ENCODE measurements at places on chromosomes 11 and 22. TPM values are rescaled to one million over a fixed set of nuclear protein-coding genes. Genes with fewer than 3 reads are reported as not detected.
A peak's percentile ranks its signal among the peaks of the same experiment; 100 is the strongest.

Gene APOL6
- 6.5 TPM for total RNA-seq

Gene TFIP11
- total RNA-seq: 17.8 TPM

Gene RBM14
- 40.4 TPM for total RNA-seq

Gene PKP3
- 30.7 TPM for total RNA-seq

Gene ALDH3B2
- total RNA-seq: not detected

GRCh38 chr11:77815459-77815858 lies 5.1 kb downstream of the RSF1 start:
- DNase-seq: no peak

DNA sequence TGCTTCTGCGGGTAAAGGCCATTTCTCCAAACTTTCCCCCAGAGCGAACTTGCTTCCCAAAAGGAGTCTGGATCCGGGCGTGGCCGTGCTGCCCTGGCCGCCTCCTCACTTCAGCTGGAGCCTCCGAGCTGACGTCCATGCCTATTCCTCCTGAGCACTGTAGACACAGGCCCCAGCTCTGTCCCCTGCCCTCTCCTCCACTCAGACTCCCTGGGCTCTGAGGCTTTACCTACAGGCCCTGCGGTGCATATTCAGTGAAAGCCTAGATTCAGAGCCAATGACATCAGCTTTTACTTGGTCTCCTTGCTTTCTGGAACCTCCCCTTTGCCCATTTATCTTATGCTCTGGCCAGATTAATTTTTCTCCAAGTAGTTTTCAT lies 9.7 kb downstream of the LRP5 start:
- DNase-seq: no peak

GRCh38 chr22:39408807-39409206 lies 9.2 kb downstream of the TAB1 start:
- DNase-seq: no peak

- no peak for DNase-seq
These were observed 1179.0 kb downstream of the LRRC4C start for GRCh38 chr11:40280159-40281051.

GRCh38 chr11:83007909-83008580 lies 63.7 kb downstream of the RAB30 start:
- no peak for DNase-seq

GRCh38 chr11:132818951-132819350 lies 713.4 kb downstream of the OPCML start:
- DNase-seq: no peak

DNA sequence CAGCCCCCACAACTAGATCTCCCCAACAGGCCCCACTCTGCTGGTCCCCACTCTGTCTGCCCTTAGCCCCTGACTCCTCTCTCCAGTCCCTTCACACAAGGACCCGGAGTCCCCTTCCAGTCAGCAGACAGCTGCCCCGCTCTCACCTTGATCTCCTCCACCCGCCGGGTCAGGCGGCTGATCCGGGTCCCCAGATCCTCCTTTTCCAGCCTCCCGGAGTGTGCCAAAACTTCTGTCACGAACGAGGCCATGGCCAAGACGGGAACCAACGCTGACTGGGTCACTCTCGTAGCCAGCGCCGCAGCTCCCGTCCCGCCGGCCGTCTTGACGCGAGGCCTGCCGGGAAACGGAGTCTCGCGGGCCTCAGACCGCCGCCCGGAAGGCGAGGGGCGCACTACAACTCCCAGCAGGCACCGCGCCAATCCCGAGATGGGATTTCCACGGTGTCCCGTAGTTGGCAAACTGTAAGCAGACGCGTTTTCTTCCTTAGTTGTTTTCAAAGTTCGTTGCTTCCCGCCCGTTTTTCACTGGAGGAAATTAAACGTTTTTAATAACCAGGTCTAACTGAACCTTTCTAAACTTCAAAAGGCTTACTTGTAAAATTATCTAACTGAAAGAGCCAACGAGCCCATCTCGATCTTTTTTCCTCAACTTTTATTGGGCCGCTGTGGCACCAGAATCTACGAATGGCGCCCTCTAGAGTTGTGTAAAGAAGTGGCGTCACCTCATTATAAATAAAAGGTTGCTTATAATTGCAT lies at the start of gene ZW10:
Gene ZW10 (minus strand): TSS at position 277 of the 758 bp plus-strand sequence. CDS start 26 bp downstream, at position 251.
- DNase-seq: peak; percentile 76

- DNase-seq: no peak
These were observed 15.9 kb upstream of the EI24 start for GRCh38 chr11:125553357-125553756.

- no peak for DNase-seq
These were observed 103.8 kb downstream of the CEP164 start for GRCh38 chr11:117431436-117431835.

DNA sequence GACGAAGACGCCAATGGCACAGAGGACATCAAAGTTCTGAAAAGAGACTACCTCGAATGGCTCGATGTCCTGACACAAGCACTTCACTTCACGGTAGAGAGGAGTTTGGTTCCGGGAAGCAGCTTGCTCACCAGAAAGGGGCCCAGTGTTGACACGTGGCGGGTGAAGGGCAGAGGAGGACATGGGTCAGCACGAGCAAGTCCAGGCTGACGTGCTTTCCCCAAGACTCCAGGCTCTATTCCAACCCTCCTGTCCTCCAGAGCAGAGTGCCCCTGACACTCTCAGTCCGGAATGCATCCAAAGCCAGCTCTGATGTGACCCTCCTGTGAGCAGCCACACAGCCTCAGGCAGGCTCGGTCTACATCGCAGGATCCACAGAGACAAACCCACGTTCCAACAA lies 77.5 kb upstream of the BID start:
- no peak for DNase-seq

DNA sequence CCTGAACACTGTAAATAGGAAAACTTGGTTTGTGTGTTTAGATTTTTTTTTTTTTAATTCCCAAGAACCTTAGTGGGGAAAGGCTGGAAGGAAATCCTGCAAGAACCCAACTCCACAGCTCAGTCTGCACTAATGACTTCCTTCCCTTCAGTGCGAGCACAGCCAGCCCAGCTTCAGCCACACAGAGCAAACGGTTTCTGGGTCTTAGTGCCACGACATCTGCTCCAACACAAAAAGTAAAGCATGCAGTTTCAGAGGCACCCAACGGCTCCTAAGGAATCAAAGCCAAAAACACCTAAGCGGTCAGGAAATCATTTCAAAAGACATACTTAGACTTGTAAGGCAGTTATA lies 236.1 kb downstream of the TTC28 start:
- no peak for DNase-seq

DNA sequence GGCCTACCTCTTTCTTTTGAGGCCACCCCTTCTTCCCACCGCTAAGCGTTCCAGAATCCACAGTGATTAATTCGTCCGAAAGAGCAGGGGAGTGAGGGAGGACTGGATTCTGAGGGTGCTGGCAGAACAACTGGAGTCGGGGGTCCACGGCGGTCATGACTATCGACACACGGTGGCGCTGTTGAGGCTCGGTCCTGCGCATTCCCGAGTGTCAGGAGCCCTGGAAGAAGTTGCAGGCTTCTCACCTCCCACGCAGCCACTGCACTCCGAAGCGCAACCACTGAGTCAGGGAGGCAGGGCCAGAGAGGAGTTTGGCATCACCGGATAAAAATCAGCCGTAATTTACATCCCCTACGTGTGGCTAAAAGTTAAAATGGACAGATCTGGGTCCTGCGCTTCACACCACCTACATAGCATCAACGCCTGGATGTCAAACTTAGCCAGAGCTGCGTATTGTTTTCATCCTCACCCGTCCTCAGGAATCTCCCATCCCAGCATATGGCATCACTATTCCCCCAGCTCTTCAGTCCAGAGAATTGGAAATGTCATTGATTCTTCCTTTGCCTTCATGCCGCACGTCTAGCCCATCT lies 10.7 kb upstream of the CTSF start:
- no peak for DNase-seq

- DNase-seq: no peak
These were observed 180.6 kb downstream of the ADAMTS15 start for GRCh38 chr11:130629039-130629438.

DNA sequence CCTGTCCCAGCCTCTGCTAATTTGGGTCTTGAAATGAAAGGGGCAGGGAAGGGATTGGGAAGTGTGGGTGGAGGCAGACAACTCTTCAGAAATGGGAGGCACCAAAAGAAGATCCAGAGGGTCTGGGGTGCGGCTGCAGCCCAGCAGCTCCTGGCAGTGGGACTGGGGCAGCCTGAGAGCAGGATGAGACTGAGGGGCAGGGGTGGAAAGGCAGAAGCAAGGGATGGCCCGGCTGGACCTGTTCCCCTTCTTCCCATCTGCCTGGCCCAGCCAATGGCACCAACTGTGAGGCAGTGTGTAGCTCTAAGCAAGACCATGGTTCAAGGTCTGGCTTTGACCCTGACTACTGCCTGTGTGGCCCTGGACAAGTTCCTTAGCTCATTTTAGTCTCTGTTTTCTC lies 160.4 kb downstream of the ENTHD1 start:
- no peak for DNase-seq

DNA sequence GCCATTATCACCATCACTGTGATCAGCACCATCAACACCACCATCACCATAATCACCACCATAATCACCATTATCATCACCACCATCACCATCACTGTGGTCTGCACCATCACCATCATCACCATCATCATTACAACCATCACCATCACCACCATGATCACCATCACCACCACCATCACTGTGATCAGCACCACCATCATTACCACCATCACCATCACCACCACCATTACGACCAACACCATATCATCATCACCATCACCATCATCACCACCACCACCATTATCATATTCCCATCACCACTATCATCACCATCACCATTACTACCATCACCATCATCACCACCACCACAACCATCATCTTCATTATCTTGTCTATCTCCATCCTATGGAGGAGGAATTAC lies 125.2 kb downstream of the PHF21B start:
- no peak for DNase-seq

- no peak for DNase-seq
These were observed 514 bp upstream of the HDAC10 start for GRCh38 chr22:50251477-50252081.

- DNase-seq: no peak
These were observed 8.6 kb upstream of the IGLL5 start for GRCh38 chr22:22878801-22879674.

DNA sequence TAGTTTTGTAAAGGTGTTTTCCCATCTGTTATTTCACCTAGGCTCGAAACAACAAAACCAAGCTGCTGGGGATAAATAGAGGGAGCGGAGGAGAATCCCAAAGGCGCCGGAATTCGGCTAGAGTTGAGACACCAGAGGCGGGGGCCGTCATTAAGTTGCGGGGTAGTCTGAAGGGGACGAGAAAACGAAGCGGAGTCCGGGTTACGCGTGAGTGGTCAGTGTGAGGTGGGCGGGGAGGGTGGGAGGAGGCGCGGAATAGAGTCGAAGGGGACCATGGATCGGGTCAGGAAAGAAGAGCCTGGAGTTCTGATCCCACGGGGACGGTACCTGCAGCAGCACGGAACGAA lies 361 bp downstream of the SRPRA start:
- DNase-seq: no peak
